Activated CD4-positive, alpha-beta T cell treated with anti-CD3 and anti-CD28 coated beads, Interleukin-2, amount 10 ng/mL, durations not matched to agents 7 days and 5 days (primary cell): ENCODE measurements at places on chromosomes 6 and 20. TPM values are rescaled to one million over a fixed set of nuclear protein-coding genes. Genes with fewer than 3 reads are reported as not detected.

SLC13A3 gene
- total RNA-seq, result 0.35 TPM

POPDC3 gene
- total RNA-seq, result not detected

GHRH gene
- total RNA-seq, result not detected

LY6G6D gene
- total RNA-seq, result not detected

GRCh38 chr20:31707994-31708735, 14.5 kb downstream of the BCL2L1 start:
- H3K4me1 ChIP-seq, result peaks cover 72% of the 10 kb centered on the region
- no peak overlapping the region for H3K27ac ChIP-seq
- peaks cover 64% of the 10 kb centered on the region for H3K36me3 ChIP-seq
- no peaks in the 10 kb centered on the region for H3K27me3 ChIP-seq

GRCh38 chr6:39171489-39172376, 56.7 kb upstream of the SAYSD1 start:
- H3K4me1 ChIP-seq, result peaks cover under 1% of the 10 kb centered on the region
- H3K4me3 ChIP-seq, result no peak overlapping the region
- no peaks in the 10 kb centered on the region for H3K36me3 ChIP-seq

GRCh38 chr6:43915208-43915869, 145.3 kb downstream of the VEGFA start:
- H3K4me1 ChIP-seq, result no peaks in the 10 kb centered on the region
- no peak overlapping the region for H3K27ac ChIP-seq
- peaks cover 2% of the 10 kb centered on the region for H3K27me3 ChIP-seq
- no peak for DNase-seq

DNA sequence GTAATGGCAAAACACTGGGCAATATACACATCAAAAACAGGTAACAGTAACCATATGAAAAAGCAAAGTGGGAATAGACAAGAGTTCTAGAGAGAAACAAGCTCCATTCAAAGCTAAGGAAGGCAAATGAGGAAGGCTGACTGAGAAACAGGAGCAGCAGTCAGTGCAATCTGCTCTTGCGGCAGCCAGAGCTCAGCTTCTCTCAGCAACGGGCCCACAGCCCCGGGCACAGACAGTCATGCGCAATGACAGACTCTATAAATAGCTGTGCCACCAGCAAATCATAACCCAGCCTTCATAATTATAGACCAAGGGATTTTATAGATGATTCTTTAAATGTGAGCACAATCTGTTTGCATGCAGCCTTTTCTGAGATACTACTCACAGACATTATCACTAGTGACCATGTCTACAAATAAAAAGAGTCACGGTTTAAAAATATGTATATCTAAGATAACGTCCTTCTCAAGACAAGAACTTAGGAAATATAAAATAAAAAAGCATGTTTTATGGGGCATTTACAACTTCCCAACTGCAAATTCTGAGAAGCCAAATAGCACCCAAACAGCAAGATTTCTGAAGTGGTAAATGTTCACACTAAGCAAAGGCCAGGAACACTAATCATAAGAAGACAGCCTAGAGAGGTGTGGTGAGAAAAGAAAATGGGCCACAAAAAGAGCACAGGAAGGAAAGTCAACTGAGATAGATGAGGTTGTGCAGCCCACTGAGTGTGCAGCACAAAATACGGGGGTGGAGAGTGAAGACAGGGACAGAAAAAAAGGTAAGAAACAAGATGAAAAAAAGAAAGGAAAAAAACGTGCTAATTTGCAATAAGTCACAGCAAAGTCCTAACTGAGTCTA, 39.9 kb upstream of the BEND6 start:
- no peaks in the 10 kb centered on the region for H3K36me3 ChIP-seq
- H3K27me3 ChIP-seq, result peaks cover 19% of the 10 kb centered on the region
- no peak overlapping the region for H3K4me3 ChIP-seq

GRCh38 chr6:144286503-144287393, 1.6 kb downstream of the UTRN start:
- peaks cover 34% of the 10 kb centered on the region for H3K27me3 ChIP-seq
- H3K4me3 ChIP-seq, result peak overlapping the region; percentile 91
- DNase-seq, result no peak
- peaks cover 25% of the 10 kb centered on the region for H3K4me1 ChIP-seq
- H3K36me3 ChIP-seq, result peaks cover 3% of the 10 kb centered on the region

DNA sequence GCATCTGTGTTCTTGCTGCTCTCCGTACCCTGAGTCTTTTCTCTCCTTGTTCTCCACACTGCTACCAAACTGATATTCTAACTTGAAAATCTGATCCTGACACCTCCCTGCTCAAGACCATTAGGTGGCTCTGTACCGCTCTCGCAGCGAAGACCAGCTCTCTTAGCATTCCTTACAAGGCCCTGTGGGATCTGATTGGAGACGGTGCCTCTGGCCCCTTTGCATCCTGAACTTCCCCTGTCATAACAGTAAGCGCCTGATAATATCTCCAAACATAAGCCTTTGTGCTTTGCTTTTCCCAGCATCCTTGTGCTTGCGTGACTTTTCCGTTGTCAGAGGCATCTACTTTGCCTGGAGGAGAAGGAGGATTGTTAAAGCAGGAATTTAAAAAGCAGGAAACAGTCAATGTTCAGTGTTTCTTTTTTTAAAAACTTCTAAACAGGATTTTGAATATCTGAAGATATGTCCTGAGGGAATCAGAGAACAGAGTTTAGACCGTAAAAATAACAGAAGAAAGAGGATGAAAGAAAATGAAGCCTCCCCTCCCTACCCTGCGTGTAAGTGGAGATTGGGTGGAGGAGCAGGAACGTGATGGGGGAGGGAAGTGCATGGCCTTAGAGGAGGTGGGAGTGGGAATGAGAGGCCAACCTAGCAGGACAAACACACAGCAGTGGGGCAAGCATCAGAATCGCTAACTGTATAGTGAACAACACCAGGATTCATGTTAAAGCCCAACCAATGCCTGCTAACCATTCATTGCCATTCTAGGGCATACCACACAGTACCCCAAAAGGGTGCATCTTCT, 89.2 kb upstream of the STMND1 start:
- DNase-seq, result no peak
- peaks cover 3% of the 10 kb centered on the region for H3K36me3 ChIP-seq
- no peak overlapping the region for H3K4me3 ChIP-seq
- H3K27ac ChIP-seq, result no peak overlapping the region
- H3K4me1 ChIP-seq, result peaks cover 20% of the 10 kb centered on the region

DNA sequence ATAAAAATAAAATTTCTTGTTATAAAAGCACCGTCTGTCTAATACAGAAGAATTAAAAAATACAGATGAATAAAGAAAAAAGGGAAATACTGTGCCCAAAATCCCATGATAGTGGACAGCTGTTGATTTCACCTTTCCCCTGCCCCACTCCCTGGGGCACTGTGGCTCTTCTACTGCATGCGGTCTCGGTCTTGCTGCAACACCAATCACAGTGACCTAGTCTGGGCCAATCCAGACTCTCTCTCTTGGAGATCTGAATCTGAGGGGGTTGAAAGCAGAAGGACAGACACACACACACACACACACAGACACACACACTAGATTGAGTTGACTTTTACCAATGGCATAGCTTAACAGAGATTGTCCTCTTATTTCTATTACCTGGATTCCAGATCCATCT, 70.5 kb upstream of the FYN start:
- no peak overlapping the region for H3K27ac ChIP-seq
- no peak for DNase-seq
- H3K4me1 ChIP-seq, result no peaks in the 10 kb centered on the region
- no peaks in the 10 kb centered on the region for H3K36me3 ChIP-seq
- peaks cover under 1% of the 10 kb centered on the region for H3K27me3 ChIP-seq

DNA sequence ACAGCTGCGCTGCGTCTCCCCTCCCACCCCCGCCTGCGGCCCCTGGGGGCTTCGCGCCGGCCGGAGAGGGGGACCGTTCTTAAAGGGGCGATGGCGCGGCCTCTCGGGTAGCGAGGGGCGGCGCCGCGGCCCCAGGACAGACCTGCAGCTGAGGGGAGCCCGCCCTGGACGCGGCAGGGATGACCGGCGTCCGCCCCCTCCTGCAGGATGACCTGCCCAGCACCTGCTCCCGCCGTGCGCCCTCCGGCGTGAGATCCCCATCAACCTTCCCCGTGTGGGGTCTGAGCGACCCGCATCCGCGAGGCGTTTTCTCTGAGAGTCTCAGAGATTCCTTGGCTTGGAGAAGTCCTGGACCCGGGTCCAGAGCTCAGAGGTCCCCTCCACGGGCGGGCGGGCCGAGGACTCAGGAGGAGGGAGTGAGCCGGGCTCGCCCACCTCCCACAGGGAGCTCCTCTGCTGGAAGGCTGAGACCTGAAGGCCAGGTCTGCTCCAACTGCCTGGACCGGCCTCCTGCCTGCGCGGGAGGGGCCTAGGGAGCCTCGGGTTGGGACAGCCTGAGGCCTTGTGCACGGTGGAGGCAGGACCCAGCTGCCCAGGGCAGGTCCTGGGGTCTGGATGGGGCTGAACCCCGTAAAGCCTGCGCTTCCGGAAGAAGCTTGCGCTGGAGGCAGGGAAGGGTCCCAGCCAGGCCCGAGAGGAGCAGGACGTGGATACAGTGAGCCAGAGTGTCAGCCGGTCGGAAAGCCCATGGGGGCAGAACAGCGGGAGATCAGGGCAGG, 532 bp upstream of the NKAIN4 start:
- no peaks in the 10 kb centered on the region for H3K4me1 ChIP-seq
- no peak overlapping the region for H3K27ac ChIP-seq
- no peaks in the 10 kb centered on the region for H3K36me3 ChIP-seq
- H3K27me3 ChIP-seq, result peaks cover 37% of the 10 kb centered on the region
- no peak for DNase-seq

- peaks cover 2% of the 10 kb centered on the region for H3K27me3 ChIP-seq
- no peak for DNase-seq
- peaks cover 11% of the 10 kb centered on the region for H3K36me3 ChIP-seq
- no peaks in the 10 kb centered on the region for H3K4me1 ChIP-seq
- no peak overlapping the region for H3K4me3 ChIP-seq
Observed at GRCh38 chr6:16812993-16813392, 51.7 kb upstream of the ATXN1 start.

DNA sequence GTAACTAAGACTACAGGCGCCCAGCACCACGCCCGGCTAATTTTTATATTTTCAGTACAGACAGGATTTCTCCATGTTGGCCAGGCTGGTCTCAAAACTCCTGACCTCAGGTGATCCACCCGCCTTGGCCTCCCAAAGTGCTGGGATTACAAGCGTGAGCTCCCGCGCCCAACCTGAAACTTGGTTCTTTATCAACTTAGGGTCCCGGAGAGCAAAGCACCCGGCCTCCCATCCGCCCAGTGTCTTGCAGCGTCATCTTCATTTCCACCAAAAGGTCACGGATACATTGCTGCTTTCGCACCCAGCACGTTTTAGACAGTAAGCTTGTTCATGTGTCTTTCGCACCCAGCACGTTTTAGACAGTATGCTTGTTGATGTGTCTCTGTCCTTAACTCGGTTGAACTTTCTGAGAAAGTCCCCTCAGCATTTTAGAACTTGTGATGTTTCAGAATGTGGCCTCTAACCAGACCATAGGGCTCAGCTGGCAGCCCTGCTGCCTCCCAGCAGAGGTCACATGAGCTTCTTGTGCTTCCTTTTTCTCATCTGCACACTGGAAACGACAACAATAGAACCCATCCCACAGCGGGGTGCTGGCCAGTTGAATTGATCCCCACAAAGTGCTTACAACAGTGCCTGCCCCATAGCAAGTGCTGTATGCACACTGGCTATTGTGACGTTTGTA, 48.8 kb downstream of the PRR18 start:
- no peak overlapping the region for H3K4me3 ChIP-seq
- peak overlapping the region; percentile 6 for H3K27ac ChIP-seq
- DNase-seq, result no peak
- peaks cover 26% of the 10 kb centered on the region for H3K4me1 ChIP-seq
- peaks cover 21% of the 10 kb centered on the region for H3K27me3 ChIP-seq

DNA sequence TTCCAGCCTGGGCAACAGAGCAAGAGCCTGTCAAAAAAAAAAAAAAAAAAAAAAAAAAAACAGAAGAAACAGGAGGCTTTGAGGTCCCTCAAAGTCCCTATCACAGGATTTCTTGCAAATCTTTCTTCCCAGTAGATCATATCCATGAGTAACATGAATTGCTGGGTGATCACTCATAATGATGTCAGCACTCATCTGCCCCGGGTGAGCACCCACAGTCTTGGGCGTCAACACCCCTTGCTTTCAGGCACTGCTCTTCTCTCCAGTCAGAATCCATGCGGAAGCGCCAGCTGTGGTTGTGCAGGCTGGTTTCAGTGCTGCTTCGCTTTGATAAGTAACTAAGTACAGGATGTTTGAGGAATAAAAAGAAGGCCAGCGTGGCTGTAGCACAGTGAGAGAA, 40.2 kb upstream of the INSM1 start:
- no peak overlapping the region for H3K4me3 ChIP-seq
- no peak overlapping the region for H3K27ac ChIP-seq
- no peaks in the 10 kb centered on the region for H3K4me1 ChIP-seq

DNA sequence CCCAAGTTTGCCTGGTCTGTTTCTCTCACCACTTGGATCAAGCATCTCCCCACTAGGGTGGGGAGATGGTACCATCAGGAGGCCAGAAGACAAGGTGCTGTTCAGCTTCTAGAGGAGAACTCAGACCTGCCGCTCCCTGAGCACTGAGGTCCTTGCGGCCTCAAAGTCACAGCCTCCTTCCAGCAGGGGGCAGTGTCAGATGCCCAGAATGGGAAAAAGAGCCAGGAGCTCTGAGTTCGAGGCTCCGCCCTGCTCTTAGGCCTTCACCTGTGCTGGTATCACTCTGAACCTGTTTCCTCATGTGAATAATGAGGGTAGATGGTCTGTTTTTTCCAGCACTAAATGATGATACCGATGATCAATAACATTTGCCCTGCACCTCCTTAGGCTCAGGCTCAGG, 68.7 kb downstream of the TOX2 start:
- no peak overlapping the region for H3K4me3 ChIP-seq
- peaks cover 2% of the 10 kb centered on the region for H3K36me3 ChIP-seq
- peaks cover 30% of the 10 kb centered on the region for H3K27me3 ChIP-seq
- no peak overlapping the region for H3K27ac ChIP-seq

- H3K27me3 ChIP-seq, result no peaks in the 10 kb centered on the region
- H3K27ac ChIP-seq, result peak overlapping the region; percentile 85
- peaks cover 44% of the 10 kb centered on the region for H3K4me1 ChIP-seq
- peaks cover 15% of the 10 kb centered on the region for H3K36me3 ChIP-seq
Observed at GRCh38 chr6:32627831-32628230, 9.4 kb upstream of the HLA-DQA1 start.

DNA sequence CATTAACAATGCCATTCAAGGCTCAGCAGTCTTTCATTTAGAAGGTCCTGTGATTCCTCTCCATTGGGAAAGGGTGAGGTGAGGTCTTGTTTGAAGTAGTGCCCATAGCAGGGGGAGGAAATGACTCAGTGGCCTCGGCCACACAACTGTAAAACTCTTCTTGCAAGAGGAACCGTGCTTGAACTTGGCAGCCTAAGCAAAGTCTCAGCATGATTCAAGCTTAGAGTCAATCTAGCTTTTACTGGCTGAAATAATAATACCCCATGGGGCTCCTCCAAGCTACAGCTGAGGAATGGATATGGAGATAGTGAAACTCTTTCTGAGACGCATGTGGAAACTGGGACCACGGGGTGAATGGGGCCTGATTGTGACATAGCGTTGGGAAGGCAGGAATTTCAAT, 428.2 kb downstream of the BMP2 start:
- H3K27ac ChIP-seq, result no peak overlapping the region
- no peaks in the 10 kb centered on the region for H3K27me3 ChIP-seq
- DNase-seq, result no peak
- no peaks in the 10 kb centered on the region for H3K36me3 ChIP-seq
- no peaks in the 10 kb centered on the region for H3K4me1 ChIP-seq

- H3K36me3 ChIP-seq, result no peaks in the 10 kb centered on the region
- H3K4me3 ChIP-seq, result no peak overlapping the region
- no peaks in the 10 kb centered on the region for H3K4me1 ChIP-seq
- H3K27me3 ChIP-seq, result no peaks in the 10 kb centered on the region
Observed at GRCh38 chr6:141664744-141665143, 468.0 kb upstream of the GJE1 start.
